ENCODE measurements at places on chromosomes 3 and 15.

GRCh38 chr3:72163809-72164634 lies 379.1 kb upstream of the PROK2 start:
- no peak for DNase-seq

GRCh38 chr3:103067963-103068362 lies 633.1 kb downstream of the ZPLD1 start:
- no peak for DNase-seq

DNA sequence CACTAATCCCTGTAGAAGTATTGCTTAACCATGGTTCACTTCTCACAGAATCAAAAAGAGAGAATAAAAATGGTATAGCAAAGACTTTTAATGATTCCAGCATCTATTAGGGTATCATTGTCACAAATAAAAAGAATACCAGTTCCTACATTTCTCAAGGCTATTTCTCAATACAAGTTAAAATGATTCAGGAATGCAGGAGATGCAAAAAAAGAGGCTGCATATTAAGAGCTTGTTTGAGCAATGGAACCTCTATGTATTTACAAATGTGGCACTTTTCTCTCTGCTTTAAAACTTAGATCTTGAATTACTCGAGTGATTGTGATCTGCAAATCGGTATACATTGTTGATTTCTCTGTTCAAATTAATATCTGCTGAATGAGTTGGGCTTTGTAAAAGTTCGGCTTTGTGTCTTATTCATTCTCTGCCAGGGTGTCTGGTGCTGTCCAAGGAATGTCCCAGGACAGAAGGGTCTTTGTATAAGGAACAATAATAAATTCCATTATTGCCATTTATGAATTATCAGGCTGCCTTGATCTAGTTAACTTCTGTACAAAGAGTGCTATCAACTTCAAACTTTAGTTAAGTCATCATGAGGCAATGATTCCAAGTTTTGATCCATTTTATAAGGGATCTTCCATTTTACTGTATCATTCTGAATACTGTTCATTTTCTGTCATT lies 364.2 kb downstream of the RBMS3 start:
- DNase-seq = no peak

- DNase-seq = no peak
These were observed 181.1 kb downstream of the ITPR1 start for GRCh38 chr3:4674216-4674615.

DNA sequence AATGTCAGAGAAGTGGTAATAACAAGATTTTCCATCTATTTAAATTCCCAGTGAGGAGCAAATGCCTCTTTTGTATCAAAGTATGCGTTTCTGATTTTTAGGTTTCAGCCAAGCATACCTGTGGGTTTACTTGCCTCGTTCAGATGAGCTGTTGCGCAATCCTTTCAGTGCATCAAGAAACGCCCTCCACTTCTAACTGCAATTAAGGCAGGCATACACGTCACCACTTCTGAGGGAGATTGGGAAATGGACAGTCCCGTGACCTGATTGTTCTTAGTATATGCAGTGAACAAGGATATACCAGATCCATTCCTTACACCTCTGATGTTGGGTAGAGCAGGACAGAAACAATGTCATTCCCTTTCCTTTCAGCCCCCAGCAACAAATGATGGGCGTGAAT lies 219.0 kb downstream of the ITPR1 start:
- DNase-seq = peak; percentile 70
